ENCODE measurements at places on chromosomes 12 and 14.

- no peak for DNase-seq
Observed at GRCh38 chr12:53948650-53949593, 5.8 kb upstream of the HOXC12 start.

- no peak for DNase-seq
Observed at GRCh38 chr14:100733152-100733850, 6.6 kb downstream of the DLK1 start.

DNA sequence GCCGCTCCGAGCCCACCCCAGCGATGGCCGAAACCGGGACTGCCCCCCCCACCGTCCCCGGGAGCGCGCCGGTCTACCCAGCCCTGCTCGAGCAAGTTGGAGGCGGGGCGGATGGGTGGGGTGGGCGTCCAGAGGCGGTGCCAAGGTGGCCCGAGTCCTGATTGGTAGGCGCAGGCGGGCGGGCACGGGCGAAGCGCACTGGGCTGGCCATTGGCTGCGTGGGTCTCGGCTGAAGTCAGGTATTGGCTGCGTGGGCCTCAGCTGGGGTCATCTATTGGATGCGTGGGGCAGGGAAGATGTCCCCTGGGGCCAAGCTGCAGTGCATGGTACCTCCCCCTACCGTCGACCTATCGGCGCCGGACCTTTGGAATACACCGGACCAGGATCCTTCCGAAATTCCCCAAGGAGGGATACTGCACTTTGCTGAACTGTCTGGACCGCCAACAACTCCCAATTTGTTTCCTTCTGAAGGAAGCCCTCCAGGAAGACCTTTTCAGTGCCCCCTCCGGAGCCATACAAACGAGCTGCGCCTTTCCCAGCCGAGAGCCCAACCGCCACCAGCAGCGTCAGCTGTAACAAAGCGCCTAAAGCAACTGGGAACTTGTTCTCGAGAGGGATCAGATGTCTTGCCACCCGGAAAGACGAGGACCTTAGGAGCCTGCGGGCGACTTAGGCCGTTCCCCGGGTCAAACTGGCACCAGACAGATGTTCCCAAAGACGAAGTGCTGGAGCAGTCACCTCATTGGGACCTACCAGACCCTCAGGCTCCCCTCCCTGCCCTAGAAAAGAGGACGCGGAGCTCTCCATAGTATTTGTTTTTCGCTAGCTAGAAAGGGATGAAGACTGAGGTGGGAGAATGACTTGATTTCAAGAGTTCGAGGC lies at the start of gene HOMEZ:
HOMEZ (minus strand) TSS at position 113 of the 882 bp plus-strand sequence. CDS start 180 bp downstream, outside the sequence.
- peak; percentile 99 for DNase-seq

- DNase-seq: peak; percentile 34
Observed at GRCh38 chr14:31206536-31207286, 882 bp downstream of the HECTD1 start.

DNA sequence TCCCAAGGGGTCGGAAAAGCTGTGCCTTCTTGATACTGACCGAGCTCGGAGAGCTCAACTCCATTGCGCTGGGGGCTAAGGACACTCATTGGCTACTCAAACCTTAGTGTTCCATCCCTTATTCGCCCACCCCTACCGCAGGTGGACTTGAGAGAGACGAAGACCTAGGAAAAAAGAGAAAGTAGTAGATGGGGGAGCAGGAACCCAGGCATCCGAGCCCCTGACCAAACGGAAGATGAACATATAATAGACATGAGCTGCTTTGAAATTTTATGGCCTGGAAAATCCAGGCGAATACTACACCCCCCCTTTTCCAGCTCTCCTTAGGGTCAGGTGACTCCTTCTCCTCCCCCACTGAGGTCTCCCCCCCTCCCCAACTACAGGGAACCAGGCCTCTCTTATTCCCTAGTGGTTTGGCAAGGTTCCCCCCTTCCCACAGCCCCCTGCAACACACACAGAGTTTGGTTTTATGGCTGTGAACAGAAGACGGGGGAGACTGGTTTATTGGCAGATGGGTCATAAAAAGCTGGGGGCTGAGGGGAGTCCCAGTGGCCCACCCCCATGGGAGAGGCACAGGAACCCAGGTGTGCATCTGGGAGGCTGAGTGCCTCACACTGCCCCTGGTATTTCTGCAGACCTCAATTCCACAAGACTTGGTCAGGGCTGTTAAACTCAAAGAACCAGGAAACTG lies 1.6 kb downstream of the GDF11 start:
- DNase-seq: no peak

- DNase-seq: no peak
Observed at GRCh38 chr14:75628816-75629215, 31.9 kb downstream of the ERG28 start.

DNA sequence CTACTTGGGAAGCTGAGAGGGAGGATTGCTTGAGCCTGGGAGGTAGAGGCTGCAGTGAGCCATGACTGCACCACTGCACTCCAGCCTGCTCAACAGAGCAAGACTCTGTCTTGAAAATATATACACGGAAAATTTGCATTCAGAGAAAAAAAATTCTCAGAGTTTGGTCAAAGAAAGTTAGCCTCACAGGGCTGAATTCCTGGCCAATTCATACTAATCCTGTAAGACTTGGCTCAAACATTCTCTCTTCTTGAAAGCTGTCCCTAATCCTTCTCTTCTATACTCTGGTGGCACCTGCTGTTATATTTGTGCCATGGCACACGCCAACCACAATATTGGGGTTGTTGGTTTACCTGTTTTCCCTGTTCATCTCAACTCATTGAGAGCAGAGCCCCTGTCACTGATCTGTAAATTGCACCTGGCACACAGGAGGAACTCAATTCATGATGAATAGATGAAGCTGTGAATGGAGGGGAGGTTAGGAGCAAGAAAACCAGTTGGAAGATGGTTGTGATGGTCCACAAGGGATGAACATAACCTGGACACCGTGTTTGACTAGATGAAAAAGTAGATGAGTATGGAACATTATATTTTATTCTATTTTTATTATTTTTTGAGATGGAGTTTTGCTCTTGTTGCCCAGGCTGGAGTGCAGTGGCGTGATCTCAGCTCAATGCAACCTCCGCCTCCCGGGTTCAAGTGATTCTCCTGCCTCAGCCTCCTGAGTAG lies 36.8 kb upstream of the SPTSSA start:
- no peak for DNase-seq

GRCh38 chr12:25757037-25757665 lies 201.3 kb upstream of the RASSF8 start:
- no peak for DNase-seq

DNA sequence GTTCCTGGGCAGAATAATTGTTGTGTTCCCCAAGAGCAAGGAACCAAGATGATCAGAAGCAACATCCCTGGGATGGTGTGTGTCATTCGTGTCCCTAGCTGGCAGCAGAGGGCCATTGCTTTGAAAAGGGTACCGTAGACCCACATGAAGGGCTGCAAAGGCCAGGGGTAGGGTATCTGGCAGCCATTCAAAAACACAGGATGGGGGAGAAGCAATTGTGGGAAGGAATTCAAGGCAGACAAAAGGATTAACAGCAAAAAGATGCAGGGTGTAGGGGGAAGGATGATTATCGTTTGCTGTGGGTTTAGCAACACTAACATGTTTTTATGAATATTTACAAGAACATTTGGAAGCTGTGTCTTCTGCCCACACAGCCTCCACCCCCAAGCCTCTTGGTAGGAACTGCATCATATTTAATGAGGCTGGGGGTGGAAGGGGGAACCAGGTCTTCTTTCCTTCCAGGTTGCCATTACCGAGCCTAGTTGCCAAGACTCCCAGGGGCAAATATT lies 169.0 kb upstream of the G2E3 start:
- no peak for DNase-seq

- DNase-seq: peak; percentile 70
Observed at GRCh38 chr14:22849212-22849819, 12.9 kb downstream of the MMP14 start.

DNA sequence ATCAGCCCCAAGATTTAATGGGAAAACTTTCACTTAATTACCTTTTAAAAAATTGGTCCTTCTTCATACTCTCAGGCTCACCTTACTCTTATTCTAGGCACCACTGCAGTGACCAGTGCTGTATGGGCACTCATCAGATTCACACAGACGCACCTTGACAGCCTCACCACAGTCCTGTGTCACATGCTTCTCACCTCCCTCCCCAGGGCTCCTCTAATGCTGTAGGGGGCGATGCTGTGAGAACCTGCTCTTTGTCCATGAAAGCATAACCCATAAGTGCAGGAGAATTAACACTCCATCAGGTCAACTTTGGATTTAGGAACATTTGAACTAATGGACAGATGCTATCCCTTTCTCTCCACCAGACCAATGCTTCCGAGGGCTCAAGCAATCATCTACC lies 13.9 kb upstream of the PPP4R3A start:
- no peak for DNase-seq

DNA sequence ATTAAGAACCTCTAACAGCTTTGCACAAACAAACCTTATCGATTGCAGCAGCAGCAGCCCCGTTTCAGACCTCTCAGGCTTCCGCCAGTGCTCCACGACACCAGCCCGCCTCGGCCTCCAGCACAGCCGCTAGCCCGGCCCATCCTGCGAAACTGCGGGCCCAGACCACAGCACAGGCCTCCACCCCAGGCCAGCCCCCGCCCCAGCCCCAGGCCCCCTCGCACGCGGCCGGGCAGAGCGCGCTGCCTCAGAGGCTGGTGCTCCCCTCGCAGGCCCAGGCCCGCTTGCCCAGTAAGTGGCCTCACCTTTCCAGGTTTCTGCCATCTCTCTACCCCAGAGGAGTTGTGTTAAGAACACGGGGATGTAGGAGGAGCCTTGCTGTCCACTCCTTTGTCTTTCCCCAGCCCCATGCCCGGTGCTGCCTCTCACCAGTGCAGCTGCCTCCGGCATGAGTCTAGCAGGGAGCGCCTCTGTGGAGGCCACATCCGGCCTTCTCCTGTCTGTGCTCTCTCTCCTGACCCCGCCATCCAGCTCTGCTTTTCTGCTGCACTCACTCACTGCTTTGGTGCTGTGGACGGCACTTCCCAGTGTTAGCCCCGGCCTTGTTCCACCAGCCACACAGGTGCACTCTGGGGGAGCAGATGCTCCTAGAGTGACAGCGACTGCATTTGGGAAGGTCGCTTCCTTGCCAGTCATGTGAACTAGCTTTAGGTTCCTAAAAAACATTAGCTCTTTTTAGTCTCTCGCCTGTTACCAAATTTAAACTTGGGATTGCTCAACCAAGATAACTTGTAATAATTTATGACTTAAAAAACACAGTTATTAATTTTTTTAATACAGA lies 71.5 kb downstream of the EP400 start:
- DNase-seq: no peak

- no peak for DNase-seq
Observed at GRCh38 chr14:55819610-55820304, 239.8 kb downstream of the KTN1 start.

DNA sequence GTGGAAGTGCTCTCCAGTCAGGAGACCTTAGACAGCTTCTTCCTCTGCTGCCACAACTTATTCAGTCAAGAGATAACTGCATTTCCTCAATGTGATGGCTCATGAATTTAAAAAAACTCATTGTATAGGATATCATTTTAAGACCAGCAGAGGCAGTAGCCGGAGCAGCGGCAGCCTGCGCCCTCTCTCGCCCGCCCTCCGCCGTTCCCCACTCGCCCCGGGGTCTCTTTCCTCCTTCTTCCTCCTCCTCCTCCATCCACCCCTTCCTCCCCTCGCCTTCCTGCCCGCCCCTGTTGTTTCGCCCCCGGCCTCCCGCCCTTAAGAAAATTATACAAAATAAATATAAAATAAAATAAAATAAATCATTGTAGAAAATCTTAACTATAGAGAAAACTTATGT lies 687.6 kb downstream of the FLRT2 start:
- no peak for DNase-seq

GRCh38 chr12:124542021-124542949 lies 25.1 kb downstream of the NCOR2 start:
- no peak for DNase-seq

DNA sequence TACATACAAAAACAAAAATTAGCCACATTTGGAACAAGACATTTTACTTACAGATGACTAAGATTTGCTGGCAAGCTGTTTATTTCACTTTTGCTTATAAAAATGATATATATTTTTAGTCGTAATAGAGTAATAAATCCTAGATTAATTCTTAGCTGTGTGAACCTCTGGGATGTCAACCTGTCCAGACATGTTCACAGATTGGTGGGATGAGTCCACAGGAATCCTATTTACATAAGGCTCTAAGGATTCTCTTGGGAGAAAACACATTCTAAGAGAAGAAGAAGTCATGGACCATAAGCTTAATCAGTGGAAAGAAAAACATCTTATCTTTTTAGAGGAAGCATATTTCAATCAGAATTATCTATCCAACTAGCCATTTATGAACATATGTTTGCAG lies 797.4 kb downstream of the C12orf50 start:
- DNase-seq: no peak

- no peak for DNase-seq
Observed at GRCh38 chr14:36057452-36058116, 118.9 kb downstream of the PTCSC3 start.

- peak; percentile 64 for DNase-seq
Observed at GRCh38 chr12:96308881-96309280, 91.4 kb downstream of the CDK17 start.

- no peak for DNase-seq
Observed at GRCh38 chr14:50825307-50825706, 5.7 kb downstream of the NIN start.

DNA sequence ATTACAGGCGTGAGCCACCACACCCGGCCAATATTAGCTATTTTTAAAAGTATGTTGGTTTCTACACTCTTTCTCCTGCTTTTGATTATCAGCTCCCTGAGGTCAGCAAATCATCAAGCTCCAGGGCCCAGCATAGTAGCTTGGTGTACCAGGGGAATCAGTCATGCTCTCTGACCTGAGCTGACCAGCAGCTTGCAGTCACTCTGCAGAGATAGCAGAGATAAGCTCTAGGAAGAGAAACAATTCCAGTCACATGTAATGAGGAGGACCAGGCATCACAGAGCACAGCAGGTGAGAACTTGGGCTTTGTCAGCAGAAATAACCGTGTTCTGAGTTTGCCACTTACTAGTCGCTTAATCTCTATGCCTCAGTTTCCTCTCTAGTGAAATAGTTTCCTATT lies 8.5 kb downstream of the PLEKHD1 start:
- DNase-seq: no peak

DNA sequence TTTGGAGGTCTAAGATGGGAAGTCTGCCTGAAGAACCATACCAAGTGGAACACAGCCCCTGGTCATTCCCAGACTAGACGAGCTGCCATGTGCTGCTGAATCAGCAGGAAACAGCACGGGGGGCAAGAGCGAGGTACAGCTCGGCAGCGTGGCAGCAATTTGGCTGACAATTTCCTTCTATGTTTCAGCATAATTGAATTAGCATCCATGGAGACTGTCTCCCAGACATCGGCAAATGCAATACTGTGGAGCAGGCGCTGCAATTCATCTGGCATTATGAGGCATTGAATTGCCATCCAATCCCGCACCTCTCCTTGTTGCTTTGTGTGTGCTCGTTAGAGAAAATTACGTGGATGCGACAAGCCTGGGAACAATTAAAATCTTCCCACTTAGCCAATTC lies 46.0 kb upstream of the CCDC60 start:
- DNase-seq: no peak

Measured in AG10803 (cell line).